CD4-positive, alpha-beta T cell treated with Interferon alpha-2 for 1 hour (primary cell): ENCODE measurements at places on chromosomes 2 and 18.

GRCh38 chr2:232280341-232280740, 98.2 kb upstream of the ALPP start:
- DNase-seq: no peak

DNA sequence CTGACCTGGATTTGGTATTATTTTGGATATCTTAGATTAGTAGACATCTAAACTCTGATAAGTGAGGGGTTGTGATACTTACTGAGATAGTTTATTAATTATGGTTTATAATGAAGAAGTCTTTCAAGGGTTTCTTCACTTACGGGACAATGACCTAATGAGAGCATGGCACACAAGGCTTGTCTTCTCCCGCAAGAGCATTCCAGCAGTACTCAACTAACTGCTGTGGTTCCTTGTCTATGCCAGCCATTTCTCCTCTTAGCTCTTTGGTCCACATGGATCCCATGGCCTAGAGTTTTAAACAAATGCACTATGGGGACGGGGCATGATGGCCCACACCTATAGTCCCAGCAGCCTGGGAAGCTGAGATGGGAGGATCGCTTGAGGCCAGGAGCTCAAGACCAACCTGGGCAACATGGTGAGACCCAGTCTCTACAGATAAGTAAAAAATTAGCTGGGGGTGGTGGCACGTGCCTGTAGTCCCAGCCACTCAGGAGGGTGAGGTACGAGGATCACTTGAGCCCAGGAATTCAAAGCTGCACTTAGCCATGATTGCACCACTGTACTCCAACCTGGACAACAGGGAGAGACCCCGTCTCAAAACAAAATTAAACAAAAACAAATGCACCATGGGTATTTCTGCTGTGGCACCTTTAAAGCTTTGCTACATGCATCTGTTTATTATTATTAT, 161.7 kb upstream of the MYCN start:
- DNase-seq: no peak

DNA sequence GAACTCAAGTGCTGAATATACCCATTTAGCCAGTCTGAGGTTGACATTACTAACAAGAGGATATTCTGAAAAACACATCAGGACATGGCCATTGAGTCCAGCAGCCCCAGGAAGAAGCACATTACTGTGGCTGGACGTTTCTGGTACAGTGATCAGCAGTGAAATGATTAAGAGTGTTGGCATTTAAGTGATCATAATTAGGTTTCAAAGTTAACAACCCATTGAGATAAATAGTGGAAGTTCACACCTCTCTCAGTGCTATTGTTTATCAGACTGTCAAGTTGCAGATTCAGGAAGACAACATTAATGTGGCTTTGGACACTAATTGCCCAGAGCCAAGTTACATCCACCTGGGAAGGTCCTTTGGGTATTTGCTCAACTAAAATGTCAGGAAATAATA, 139.5 kb upstream of the GAREM1 start:
- DNase-seq: no peak

GRCh38 chr2:63654959-63655358, 66.2 kb downstream of the MDH1 start:
- DNase-seq: no peak

GRCh38 chr2:215238485-215239098, 73.3 kb upstream of the ATIC start:
- no peak for DNase-seq

GRCh38 chr2:217943446-217944321, 59.1 kb downstream of the TNS1 start:
- DNase-seq: no peak

DNA sequence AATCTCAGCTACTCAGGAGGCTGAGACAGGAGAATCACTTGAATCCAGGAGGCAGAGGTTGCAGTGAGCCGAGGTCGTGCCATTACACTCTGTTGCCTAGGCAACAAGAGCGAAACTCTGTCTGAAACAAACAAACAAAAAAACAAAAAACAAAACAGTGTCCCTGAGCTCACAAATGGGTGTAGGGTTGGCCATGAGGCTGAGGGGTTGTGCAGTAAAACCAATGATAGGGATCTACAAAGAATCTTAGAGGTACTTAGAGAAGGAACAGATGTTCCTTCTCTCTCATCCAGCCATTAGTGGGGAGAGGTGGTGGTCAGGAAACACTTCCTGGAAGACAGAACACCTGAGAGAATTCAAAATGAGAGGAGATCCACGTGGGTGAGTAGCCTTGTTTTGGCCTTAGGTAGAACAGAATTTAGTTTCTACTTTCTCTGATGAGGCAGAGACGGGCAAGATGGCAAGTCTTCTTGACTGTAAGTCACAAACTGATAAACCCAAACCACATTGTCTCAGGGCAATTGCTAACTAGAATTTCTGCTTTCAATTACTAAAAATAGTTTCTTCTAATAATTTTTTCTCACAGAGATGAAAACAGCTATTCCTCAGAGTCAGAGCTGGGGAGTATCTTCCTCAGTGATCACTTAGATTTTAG, 61.5 kb upstream of the PPM1B start:
- DNase-seq: no peak

DNA sequence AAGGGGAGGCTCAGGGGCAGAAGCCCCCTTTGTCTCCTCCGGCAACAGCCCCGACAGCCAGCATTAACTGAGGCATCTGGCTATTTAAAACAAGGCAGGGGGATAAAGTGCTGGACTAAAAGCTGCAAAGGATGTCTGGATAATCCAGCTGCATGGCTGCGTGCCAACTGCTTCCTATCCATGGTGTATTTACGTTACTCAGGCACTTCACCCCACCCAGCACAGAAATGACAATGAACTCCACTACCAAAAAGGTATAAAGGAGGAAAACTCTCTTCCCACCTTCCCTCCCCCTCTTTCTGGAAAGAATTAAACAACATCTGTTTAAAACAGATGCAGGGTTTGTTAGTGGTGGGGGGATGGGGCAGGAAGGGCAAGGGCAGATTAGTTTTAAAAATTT, 82.5 kb downstream of the SPRED2 start:
- no peak for DNase-seq

DNA sequence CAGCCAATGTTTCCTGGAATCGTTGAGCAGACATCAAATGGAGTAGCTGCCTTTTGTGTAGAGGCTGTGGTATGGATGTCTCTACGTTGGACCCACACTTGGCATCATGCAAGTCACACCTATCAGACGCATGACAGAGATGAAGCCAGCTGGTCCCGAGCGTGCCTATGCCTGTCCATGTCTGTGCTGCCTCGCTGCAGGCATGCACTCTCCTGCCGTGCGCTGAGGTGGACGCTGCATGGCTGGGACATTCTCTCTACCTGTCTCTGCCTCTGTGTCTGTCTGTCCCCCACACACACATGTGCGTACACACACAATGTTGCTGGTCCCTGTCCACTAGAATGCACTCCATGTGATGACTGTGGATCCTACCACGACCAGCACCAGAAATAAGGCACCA, 514.2 kb upstream of the MYT1L start:
- DNase-seq: no peak

DNA sequence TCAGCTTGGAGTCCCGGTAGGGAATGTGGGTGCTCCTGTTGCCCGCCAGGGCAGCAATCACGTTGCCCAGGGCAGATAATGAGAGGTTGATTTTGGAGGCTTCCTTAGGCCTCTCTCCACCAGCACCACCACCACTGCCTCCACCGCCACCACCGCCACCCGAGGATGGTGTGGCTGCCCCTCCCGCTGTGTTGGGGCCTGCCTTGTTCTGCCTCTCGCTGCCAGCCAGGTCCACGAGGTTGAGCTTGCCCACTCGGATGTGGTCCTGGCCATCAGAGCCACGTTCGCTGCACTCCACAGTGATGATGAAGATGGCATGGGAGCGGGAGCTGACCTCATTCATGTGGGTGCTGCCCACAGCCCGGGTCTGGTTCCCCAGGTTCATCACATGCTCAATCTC, 1.3 kb downstream of the KIF3C start:
- no peak for DNase-seq

GRCh38 chr18:54787616-54788015, 40.7 kb upstream of the RAB27B start:
- no peak for DNase-seq

GRCh38 chr2:239946562-239946863, 78.6 kb downstream of the NDUFA10 start:
- DNase-seq: no peak

- no peak for DNase-seq
These were observed 531.9 kb downstream of the TMEM182 start for GRCh38 chr2:103293742-103294077.

GRCh38 chr2:54422072-54422581, 34.0 kb upstream of the SPTBN1 start:
- peak; percentile 52 for DNase-seq

DNA sequence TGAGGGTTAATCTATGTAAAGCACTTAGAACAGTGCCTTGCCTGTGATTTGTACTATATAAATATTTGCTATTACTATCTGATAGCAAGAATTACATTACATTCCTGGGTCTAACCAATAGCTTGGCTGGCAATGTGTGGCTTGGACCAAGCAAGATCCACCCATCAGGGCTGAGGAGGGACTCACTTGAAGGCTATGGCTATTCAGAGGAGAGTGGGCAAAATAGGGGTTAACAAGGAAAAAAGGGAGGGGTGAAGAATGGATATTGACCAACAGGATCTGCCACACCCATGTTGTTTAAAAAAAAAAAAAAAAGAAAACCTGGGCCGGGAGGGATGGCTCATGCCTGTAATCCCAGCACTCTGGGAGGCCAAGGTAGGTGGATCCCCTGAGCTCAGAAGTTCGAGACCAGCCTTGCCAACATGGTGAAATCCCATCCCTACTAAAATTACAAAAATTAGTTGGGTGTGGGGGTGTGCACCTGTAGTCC, 20.0 kb upstream of the TMBIM1 start:
- DNase-seq: no peak

DNA sequence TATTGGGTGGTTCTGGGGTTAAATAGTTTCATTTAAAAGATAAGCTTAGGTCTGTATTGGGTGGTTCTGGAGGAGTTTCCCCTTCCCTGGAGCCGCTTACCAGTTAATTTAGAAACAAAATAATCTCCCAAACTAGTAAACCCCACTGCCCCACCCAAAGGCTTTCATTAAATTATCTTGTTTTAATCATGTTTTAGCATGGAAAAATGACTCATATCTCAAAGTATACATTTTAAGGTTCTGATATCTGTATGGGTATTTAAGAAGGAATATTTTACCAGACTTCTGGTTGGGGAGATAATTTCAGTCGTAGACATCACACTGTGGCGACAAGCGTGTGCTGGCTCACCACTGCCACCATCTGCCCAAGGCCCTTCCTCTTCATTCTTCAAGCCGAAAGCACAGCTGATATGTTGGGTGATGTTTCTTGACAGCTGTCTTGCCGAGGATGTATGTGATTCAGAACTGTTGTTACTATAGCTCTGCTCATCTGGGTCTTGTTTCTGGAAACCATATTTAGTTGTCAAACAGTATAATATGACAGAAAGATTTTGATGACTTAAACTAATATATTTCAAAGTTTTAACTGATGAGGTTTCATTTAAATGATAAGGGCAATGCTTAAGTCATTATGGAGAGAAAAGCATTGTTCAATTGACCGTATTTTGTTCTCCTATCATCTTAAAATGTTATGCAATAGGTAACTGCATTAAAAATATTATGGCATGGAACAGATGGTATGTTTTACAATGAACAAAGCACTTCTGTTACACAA, 5.1 kb downstream of the FIGLA start:
- DNase-seq: peak; percentile 30

DNA sequence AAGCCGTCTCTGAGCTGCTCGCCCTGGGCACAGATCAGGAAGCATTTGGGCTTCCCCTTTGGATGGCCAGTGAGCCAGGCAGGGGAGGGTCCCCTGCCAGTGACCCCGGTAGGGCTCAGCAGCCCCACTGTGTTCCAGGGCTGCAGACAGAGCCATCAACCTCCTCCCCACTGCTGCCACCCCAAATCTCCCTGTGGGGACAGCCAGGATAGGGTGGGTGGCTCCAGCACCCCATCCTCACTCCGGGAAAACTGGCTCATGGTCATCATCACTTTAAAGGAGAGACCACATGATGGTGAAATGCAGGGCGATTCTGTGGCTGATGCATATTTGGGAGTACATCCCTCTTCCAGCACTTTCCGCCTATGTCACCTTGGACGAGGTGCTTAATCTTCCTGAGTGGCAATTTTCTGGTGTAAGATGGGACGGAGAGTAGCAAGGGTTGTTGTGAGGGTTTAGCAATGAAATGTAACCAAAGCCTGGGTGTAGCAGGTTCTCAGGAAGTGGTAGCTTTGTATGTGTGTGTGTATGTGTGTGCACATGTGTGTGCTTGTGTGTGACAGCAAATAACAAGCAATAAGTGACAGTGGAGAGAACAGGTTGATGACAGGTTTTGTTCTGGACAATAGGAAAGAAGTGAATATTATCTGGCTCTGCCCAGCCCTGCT, 61.8 kb downstream of the ACAA2 start:
- DNase-seq: peak; percentile 54
